Activated T-cell treated with anti-CD3 and anti-CD28 coated beads, Interleukin-2, amount 50 U/mL, for 72 hours (primary cell): ENCODE measurements at places on chromosomes 1 and 21. TPM values are rescaled to one million over a fixed set of nuclear protein-coding genes. Genes with fewer than 3 reads are reported as not detected.

Gene CFHR4
- not detected for total RNA-seq

Gene TEDDM1
- not detected for total RNA-seq

Gene TINAGL1
- total RNA-seq = not detected

Gene TMPRSS3
- total RNA-seq = 91.9 TPM

Gene OR2T11
- not detected for total RNA-seq

Gene WNT3A
- not detected for total RNA-seq

Gene SYCP1
- not detected for total RNA-seq
